Stimulated activated CD4-positive, alpha-beta T cell treated with anti-CD3 and anti-CD28 coated beads, Interleukin-2, amount 100 ng/mL, for 48 hours (primary cell): ENCODE measurements at places on chromosomes 7 and 10.

GRCh38 chr7:26385240-26385639 is 93.6 kb downstream of the SNX10 start:
- no peak for DNase-seq

- no peak for DNase-seq
These were observed 85.4 kb downstream of the FAM13C start for GRCh38 chr10:59276919-59277318.

DNA sequence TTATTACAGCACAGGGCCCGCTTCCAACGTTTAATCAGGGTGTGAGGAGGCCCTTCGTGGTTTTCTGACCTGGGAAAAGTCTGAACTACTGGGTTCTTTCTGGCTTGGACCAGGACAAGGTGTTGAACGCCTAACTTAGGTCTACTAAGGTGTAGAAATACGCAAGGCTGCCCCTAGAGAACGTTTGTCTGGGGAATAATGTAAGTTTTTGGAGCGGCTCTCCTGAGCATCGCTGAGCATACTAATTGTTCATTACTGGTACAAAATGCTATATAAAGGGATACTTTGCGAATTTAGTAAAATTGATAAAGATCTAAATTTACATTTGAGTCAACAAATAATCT is 32.4 kb upstream of the TOMM7 start:
- no peak for DNase-seq

DNA sequence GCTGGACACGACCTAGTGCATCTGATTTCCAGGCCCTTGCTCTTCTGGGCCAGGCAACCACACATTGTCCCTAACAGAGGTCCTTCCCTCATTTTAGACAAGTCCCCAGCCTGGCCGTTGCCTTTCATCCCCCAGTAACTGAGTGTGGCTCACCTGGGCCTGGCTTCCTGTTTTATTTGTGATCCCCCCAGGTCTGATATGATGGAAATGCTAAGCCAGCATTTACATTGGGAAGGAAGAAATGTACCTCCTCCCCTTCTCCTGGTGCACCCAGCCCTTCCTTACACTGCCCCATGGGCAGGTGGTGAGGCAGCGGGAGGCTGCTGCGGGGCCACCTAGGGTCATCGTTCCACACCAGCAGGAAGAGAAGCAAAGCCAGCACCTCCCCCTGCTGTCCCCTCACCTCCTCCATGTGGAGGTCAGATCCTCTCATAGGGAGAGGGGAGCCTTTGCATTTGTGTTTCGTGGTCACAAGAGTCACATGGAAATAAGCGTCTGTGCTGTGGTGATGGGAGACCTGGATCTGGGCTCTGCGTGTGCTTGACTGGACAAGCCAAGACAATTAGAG is 108.8 kb downstream of the GLRX3 start:
- no peak for DNase-seq

GRCh38 chr7:45306752-45307305 is 149.2 kb downstream of the RAMP3 start:
- DNase-seq: no peak

GRCh38 chr10:67046507-67046906 is 120.7 kb downstream of the LRRTM3 start:
- no peak for DNase-seq

GRCh38 chr10:103417601-103418000 is 21.2 kb downstream of the PDCD11 start:
- no peak for DNase-seq

- DNase-seq: no peak
These were observed 21.7 kb upstream of the BTBD16 start for GRCh38 chr10:122249303-122249850.

DNA sequence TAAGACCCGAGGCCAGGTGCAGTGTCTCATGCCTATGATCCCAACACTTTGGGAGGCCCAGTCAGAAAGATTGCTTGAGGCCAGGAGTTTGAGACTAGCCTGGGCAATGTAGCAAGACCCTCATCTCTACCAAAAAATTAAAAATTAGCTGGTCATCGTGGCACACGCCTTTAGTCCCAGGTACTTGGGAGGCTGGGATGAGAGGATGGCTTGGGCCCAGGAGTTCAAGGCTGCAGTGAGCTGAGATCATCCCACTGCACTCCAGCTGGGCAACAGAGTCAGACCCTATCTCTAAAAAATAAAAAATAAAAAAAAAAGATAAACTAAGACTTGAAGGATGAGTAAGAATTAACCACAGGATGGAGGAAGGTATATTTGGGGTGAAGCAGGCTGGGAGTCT is 77.9 kb downstream of the JCAD start:
- no peak for DNase-seq
